Motor neuron (in vitro differentiated cells): ENCODE measurements at places on chromosomes 5 and 9.
A peak's percentile ranks its signal among the peaks of the same experiment; 100 is the strongest.

- ATAC-seq: no peak
Measured at GRCh38 chr5:84259283-84260045, 125.2 kb downstream of the EDIL3 start.

DNA sequence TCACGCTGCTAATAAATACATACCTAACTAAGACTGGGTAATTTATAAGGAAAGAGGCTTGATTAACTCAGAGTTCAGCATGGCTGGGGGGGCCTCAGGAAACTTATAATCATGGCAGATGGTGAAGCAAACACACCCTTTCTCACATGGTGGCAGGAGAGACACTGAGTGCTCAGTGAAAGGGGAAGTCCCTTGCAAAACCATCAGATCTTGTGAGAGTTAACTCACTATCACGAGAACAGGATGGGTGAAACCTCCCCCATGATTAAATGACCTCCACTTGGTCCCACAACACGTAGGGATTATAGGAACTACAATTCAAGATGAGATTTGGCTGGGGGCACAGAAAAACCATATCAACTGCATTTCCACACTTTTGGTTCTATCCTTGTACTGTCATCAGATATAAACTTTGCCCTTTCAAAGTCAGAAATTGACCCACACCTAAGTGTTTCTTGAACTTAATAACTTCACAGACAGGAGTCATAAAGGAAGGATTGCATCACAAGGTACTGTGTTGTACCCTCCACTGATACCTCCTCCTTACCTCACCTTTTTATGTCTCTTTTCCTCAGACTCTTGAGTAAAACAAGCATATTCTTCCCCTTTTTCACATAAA lies 319.1 kb upstream of the PIK3R1 start:
- ATAC-seq: no peak

DNA sequence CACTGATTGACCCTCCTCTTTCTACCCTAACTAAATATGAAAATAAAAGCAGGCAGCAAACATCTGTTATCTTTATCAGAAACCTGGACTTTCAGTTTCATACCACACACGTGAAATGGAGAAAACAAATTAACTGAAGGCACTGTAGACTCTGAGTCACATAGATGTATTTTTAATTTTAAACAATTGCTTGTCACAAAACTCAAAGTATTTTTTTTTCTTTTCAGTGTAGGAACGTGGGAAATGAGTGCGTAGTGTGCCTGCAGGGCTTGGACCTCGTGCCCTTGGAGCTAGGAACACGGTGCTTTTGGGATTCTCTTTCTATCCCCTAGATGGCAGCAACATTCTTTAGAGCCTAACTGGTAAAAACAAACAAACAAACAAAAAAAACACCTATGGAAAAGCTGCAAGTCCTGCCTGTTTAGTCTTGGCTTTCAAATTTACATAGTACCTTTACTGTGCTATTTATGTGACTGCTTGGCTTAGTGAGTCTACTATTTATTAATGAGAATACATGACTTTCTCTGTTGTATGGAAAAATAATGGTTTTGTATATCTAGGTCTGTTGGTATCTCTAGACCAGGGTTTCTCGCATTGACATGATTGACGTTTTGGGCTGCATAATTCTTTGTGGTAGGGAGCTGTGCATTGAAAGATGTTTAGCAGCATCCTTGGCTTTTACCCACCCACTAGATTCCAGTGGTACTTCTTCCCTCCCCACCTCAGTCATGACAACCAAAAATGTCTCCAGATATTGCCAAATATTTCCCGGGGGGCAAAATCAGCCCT lies 16.8 kb upstream of the ACTBL2 start:
- peak; percentile 52 for ATAC-seq

DNA sequence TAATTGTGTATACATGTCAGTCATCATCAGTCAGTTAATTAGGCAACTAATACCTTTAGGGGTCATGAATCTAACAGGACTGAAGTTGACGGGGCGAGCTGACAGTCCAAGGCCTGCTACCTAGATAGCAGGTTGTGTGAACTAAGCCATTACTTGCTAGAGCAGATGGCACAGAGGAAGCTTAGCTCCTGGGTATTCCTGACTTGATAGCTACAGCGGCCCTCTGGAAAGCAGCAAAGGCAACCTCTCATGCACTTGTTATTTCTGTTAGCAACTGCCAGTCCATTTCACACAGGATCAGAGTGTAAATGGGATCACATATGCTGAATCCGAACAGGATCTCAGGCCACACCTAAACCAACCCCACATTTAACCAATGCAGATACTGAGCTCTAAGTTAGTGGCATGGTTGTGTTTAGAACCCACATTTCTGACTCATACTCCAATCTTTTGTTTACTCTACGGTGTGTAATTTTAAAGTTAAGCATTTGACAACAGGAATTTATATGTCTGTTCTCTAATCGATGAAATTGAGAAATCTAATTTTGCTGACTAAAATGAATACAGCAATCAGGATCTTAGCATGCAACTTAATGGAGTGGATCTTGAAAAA lies 521.3 kb upstream of the ZNF608 start:
- no peak for ATAC-seq

DNA sequence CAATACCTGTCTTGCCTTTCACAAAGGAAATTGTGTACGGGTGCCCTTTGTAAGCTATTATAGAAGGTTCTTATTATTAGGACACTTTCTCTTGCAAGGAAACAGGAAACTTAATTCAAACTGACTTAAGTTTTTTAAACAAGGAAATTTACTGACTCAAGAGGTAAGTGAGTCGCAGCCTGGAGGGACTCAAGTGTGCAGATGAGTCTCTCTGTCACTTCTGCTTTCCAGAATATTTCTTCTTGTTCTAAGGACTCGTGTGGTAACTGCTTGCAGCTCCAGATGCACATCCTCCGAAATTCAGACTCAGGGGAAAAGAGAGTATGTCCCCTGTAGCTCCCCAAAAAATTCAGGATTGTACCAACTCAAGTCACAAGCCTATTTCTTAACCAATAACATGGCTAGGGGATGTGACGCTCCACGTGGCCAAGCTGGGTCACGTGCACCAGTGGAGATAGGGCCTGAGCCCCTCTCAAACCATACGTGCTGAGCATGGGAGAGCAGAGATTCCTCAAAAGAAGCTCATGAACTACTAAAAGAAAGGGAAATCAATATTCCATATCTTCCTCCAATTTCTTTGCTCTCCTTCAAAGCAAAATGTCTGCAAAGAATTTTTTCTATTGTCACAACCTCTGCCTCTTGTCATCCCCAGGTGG lies 49.2 kb upstream of the ERCC6L2 start:
- no peak for ATAC-seq

- ATAC-seq: no peak
Measured at GRCh38 chr5:44334622-44335021, 54.6 kb downstream of the FGF10 start.

DNA sequence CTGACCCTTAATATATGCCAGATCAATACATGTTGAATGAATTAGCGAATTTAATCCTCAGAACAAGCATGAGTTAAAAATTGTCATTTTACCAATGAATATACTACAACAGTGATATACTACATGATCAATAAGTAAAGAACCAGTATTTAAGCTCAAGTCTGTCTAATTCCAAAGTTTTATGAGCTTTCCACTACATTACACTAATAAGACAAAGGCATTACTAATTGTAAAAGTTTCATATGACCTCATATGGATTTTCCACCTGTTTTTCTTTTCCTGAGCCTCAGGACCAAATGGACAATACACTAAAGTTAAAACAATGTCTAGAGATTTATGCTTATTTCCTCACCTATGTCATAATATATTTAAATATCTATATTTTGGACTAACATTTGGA lies 80.8 kb downstream of the OXCT1 start:
- no peak for ATAC-seq
